PC-3 (cell line): ENCODE measurements at places on chromosomes 2 and 18.

GRCh38 chr2:96413323-96413722 lies 77.8 kb downstream of the NCAPH start:
- DNase-seq, result peak; percentile 65

- DNase-seq, result no peak
These were observed 241.4 kb upstream of the CXCR4 start for GRCh38 chr2:136359121-136359965.

GRCh38 chr2:168738062-168738461 lies 64.4 kb upstream of the NOSTRIN start:
- no peak for DNase-seq

GRCh38 chr18:58520969-58521368 lies 107.9 kb downstream of the ALPK2 start:
- DNase-seq, result peak; percentile 36

GRCh38 chr2:98734823-98735260 lies 3.9 kb upstream of the MGAT4A start:
- no peak for DNase-seq

DNA sequence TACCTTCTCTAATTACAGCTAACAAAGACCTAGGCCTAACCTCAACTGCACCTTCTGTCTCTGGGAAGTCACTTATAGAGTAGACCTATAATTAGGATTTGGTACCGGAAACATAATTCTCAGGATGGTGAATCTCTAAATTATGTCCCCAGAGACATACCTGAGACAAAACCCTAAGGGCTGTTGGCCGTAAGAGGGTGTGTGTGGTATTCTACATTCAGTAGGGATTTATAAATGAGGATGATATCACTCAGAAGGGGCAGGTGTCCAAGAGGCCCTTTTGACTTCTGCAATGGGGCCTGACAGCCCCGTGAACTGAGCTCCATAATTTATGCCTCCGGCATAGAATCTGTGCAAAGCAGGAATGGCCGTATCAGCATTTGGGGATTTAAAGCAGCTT lies 13.5 kb upstream of the DARS1 start:
- DNase-seq, result no peak

- DNase-seq, result no peak
These were observed 369.3 kb upstream of the LINC00305 start for GRCh38 chr18:64518191-64518590.

DNA sequence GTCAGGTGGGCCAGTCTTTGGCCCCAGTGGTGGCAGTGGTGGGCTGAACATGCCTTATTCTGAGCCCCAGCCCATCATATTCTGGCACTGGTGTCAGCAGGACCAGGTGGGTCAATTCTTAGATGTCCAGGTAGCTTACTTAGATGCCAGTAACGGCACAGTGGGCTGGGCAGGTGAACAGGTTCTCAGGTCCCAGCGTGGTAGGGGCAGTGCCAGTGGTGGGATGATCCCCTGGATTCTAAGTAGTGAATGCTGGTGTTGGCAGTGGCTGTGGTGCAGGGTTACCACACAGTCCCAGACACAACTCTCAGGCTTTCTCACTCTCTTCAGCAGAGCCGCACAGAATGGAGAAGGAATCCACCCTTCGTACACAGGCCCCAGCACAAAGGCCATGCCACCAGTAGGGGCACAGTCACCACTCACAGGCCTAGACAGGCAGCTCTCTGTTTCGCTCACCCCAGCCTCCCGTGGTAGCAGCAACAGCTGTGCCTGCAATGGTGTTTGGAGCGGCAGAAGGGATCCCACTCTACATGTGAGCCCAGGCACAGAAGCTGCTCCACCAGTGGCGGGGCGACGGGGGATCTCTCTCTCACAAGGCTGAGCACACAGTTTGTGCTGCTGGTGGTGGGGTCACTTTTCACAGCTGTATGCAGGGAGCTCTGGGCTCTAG lies 97.3 kb downstream of the ANKRD12 start:
- DNase-seq, result no peak

DNA sequence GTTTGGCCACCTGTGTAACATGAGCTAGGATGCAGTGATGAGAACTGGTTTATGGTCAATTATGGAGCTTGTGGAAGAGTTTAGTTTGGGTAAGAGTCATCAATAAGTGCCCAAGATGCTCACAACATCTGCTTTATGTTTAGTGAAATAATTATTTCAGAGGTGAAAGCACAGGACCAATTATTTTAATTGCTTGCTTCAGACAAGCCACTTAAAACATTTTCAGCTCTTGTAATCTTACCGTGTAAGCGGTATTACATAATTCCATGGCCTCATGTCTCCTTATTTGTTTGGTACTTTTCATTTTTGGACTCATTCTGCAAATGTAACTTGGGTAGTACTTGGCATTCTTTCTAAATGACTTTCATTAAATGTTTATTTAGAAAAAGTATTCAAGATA lies 5.4 kb downstream of the B3GNT2 start:
- no peak for DNase-seq
